ENCODE measurements at places on chromosomes 4 and X.

DNA sequence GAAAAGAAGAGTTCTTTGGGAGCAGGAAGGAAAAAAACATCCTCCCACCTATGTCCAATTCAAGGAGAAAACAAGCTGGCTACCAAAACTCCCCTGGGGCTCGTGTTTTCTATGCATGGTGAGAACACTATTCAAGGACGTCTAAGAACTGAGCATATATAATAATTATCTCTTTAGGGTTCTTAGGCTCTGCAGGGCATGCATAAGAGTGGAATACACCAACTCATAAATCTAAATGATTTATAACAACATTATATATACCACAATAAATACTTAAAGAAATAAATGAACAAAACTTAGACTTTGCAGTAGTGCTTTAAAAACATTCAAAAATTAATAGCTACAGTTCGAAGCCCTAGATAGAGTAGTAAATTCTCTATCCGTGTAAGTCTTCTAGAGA lies 19.5 kb upstream of the TMEM154 start:
- no peaks in the 10 kb centered on the region for H3K27me3 ChIP-seq
- H3K4me3 ChIP-seq, result no peak overlapping the region
- no peak overlapping the region for H3K27ac ChIP-seq

DNA sequence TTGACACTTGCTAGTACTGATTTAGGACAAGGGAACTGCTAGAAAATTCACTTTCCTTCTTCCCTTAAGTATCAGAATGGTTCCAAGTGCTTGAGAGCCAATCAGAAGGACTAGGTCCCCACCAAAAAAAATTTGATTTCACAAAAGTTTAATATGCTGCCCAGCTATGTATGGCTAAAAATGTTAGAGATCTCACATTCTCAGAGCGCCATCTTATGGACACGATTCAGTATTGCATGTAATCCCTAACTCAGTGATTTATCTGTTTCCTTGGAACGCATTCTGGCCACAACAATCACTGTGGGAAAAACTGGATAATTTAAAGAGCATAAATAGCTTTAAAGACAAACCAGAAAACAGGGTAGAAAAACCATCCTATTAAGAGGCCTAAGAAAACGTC lies 255.1 kb upstream of the GPC4 start:
- peaks cover 3% of the 10 kb centered on the region for H3K27me3 ChIP-seq
- H3K4me1 ChIP-seq, result peaks cover 37% of the 10 kb centered on the region
- no peak for DNase-seq
- H3K36me3 ChIP-seq, result peaks cover 4% of the 10 kb centered on the region
- H3K27ac ChIP-seq, result no peak overlapping the region

- H3K27ac ChIP-seq, result no peak overlapping the region
- H3K4me3 ChIP-seq, result no peak overlapping the region
- peaks cover 7% of the 10 kb centered on the region for H3K36me3 ChIP-seq
- H3K4me1 ChIP-seq, result no peaks in the 10 kb centered on the region
- no peaks in the 10 kb centered on the region for H3K27me3 ChIP-seq
Observed at GRCh38 chr4:80017125-80017854, 55.7 kb downstream of the ANTXR2 start.

GRCh38 chr4:138803051-138803450 lies 212.5 kb upstream of the NOCT start:
- peaks cover 45% of the 10 kb centered on the region for H3K4me1 ChIP-seq
- peaks cover 40% of the 10 kb centered on the region for H3K27me3 ChIP-seq
- no peak overlapping the region for H3K4me3 ChIP-seq
- no peaks in the 10 kb centered on the region for H3K36me3 ChIP-seq
- DNase-seq, result no peak
- H3K27ac ChIP-seq, result no peak overlapping the region

GRCh38 chr4:107774681-107775080 lies 50.1 kb upstream of the SGMS2 start:
- H3K27ac ChIP-seq, result no peak overlapping the region
- no peaks in the 10 kb centered on the region for H3K4me1 ChIP-seq
- H3K4me3 ChIP-seq, result no peak overlapping the region
- no peak for DNase-seq
- H3K36me3 ChIP-seq, result no peaks in the 10 kb centered on the region

- no peaks in the 10 kb centered on the region for H3K36me3 ChIP-seq
- H3K4me1 ChIP-seq, result no peaks in the 10 kb centered on the region
- no peak overlapping the region for H3K27ac ChIP-seq
- no peak for DNase-seq
Observed at GRCh38 chr4:74023709-74024108, 14.8 kb downstream of the CXCL3 start.

- H3K4me3 ChIP-seq, result no peak overlapping the region
- H3K27ac ChIP-seq, result no peak overlapping the region
- no peaks in the 10 kb centered on the region for H3K27me3 ChIP-seq
- H3K36me3 ChIP-seq, result no peaks in the 10 kb centered on the region
Observed at GRCh38 chrX:81259714-81260395, 58.0 kb downstream of the SH3BGRL start.

DNA sequence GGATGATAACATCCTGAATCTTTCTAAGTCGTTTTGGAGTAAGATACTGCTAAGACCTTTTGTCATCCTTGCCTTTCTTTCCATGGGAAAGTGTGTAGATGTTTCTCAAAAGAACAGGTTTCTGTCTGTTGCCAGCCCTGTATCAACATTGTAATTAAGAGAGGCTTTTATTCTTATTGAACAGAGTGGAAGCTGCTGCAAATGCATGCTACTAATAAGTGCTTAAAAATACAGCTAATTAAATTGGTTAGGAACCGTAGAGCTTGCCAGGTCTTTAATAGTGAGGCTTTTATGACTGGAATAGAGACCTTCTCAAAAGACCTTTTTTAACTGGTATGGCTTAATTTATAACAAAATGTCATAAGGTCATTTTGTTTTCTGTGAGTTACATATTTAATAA lies 34.4 kb downstream of the INTU start:
- peaks cover 26% of the 10 kb centered on the region for H3K36me3 ChIP-seq
- peaks cover 3% of the 10 kb centered on the region for H3K4me1 ChIP-seq
- no peak overlapping the region for H3K4me3 ChIP-seq
- no peak for DNase-seq
- no peak overlapping the region for H3K27ac ChIP-seq

DNA sequence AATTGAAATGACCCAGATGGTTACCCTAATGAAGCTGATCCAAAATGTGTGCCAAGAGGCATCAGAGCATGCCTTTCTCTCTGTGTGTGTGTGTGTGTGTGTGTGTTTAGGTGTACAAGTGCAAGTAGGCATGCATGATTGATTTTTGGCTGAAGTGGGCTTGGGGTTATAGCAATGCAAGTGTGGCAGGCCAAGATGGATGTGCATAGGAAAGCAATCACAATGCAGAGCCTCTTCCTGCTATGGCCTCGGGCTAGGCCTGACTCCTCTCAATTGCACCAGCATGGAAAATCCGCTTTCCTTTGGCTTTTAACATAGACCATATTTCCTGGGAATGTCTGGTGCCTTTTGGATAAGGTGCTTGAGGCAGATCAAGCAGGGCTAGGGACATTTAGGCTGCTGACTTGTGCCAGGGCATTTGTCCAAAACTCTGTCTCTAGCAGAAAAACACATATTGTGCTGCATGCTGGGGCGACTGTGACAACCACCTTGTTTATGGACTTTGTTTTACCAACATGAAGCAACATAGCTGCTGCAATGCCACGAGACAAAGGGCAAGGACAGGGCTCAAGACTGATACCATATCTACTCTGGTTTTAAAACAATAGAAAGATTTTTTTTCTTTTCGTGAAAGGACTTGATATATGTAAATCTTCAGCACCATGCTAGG lies 395.7 kb downstream of the RAPGEF2 start:
- H3K4me1 ChIP-seq, result peaks cover 15% of the 10 kb centered on the region
- no peak overlapping the region for H3K4me3 ChIP-seq
- H3K27ac ChIP-seq, result no peak overlapping the region
- DNase-seq, result no peak
- peaks cover 8% of the 10 kb centered on the region for H3K27me3 ChIP-seq

GRCh38 chr4:8039853-8040252 lies 100.2 kb upstream of the AFAP1 start:
- DNase-seq, result no peak
- H3K4me1 ChIP-seq, result peaks cover 22% of the 10 kb centered on the region
- H3K36me3 ChIP-seq, result no peaks in the 10 kb centered on the region
- no peak overlapping the region for H3K27ac ChIP-seq
- H3K27me3 ChIP-seq, result peaks cover 7% of the 10 kb centered on the region

GRCh38 chr4:154612472-154613414 lies at the start of gene FGG:
Gene FGG (minus strand): TSS chr4:154612656. CDS start chr4:154612609, 47 bp downstream.
- H3K27ac ChIP-seq, result no peak within 1 kb of the TSS
- no peak within 1 kb of the TSS for H3K4me3 ChIP-seq
- H3K36me3 ChIP-seq, result no peaks in the 10 kb centered on the region
- H3K4me1 ChIP-seq, result no peaks in the 10 kb centered on the region

DNA sequence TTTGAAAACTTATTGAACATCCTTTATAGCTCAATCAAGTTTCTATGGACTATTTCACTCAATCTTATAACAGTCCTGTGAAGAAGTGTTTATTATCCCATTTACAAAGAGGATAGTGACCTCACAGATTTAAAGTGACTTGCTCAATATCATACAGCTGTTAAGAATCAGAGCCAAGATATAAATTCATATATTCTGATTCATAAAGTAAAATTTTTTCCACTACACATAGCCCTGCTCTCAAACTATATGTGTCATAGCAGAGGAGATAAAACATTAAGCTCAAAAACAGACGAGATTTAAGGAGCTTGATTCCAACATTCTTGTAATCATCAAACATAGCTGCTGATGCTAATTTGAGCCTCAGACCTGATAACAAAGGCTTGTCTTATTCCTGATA lies 226.8 kb downstream of the CAMK2D start:
- peaks cover 14% of the 10 kb centered on the region for H3K36me3 ChIP-seq
- H3K4me1 ChIP-seq, result no peaks in the 10 kb centered on the region
- H3K4me3 ChIP-seq, result no peak overlapping the region
- DNase-seq, result no peak
- no peaks in the 10 kb centered on the region for H3K27me3 ChIP-seq
- H3K27ac ChIP-seq, result no peak overlapping the region

DNA sequence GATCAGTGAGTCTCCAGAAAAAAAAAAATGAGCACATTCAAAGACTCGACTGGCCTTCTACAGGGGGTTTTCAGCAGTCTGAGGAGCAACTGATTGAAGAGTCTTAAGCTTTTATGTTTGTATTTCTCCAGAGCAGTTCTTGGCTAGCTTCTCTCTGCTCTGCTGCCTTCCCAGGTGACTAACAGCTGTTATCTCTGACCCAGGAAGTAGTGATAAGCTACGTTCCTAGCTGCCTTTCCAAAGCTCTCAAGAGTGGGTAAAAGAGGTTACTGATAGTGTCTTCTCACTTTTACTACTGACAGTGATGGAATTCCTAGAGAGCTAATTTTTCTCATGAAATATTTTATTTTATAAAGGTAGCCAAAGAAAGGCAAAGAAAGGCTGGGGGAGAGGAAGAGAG lies 66.6 kb downstream of the ENOX2 start:
- H3K27ac ChIP-seq, result no peak overlapping the region
- H3K27me3 ChIP-seq, result no peaks in the 10 kb centered on the region
- DNase-seq, result no peak

DNA sequence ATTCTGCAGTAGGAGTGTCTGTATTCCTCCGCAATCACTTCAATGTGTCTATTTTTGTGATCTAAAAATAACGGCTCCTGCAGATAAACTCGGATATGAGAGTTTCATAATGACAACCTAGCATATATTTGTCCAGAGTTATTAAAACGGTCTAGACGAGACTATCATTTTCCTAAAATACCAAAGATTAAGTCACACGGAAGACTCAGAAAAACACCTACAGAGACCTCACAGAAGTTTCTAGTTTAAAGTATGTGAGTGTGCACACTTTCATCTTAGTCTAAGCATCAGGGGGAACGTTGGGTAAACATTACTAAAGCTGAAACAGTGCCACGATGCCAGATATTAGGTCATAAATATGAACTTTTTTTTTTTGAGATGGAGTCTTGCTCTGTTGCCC lies 156.9 kb downstream of the AFAP1 start:
- no peak for DNase-seq
- H3K27ac ChIP-seq, result no peak overlapping the region
- peaks cover 33% of the 10 kb centered on the region for H3K36me3 ChIP-seq
- no peak overlapping the region for H3K4me3 ChIP-seq
- H3K27me3 ChIP-seq, result no peaks in the 10 kb centered on the region

GRCh38 chr4:4658052-4658451 lies 116.2 kb upstream of the STX18 start:
- peaks cover 7% of the 10 kb centered on the region for H3K36me3 ChIP-seq
- no peak overlapping the region for H3K27ac ChIP-seq
- H3K27me3 ChIP-seq, result no peaks in the 10 kb centered on the region

DNA sequence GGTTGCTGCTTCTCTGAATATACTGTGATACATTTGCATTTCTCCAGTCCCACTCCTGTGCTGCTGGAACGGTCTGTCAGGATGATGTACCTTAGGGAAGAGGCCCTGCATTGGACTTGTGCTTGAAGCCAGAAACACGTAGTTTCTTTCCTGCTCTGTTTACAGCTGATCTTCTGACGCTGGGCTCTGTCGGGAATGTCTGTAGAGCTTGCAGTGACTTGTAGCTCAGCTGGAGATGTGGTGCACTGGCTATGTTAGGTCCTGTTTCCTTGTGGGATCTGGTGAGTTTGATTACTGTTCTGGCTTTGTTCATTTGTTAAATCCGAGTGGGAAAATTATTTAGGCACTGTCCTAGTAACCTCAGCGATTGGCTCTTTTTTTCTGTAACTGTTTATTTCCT lies 137.2 kb upstream of the WDR1 start:
- no peak for DNase-seq
- no peaks in the 10 kb centered on the region for H3K36me3 ChIP-seq
- peaks cover 13% of the 10 kb centered on the region for H3K27me3 ChIP-seq
- H3K27ac ChIP-seq, result no peak overlapping the region
- H3K4me1 ChIP-seq, result no peaks in the 10 kb centered on the region

DNA sequence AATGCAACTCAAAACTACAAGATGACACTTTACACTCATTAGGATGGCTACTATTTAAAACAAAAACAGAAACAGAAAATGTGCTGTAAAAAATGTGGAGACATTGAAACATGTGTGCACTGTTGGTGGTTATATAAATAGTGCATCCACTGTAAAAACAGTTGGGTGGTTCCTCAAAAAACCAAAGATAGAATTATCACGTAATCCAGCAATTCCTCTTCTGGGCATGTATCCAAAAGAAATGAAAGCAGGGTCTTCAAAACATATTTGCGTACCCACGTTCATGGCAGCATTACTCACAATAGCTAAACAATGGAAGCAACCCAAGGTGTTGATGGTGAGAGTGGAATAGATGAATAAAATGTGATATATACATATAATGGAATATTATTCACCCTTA lies 967.2 kb downstream of the TRAM1L1 start:
- no peak for DNase-seq
- H3K36me3 ChIP-seq, result no peaks in the 10 kb centered on the region
- no peak overlapping the region for H3K27ac ChIP-seq
- H3K4me3 ChIP-seq, result no peak overlapping the region
- no peaks in the 10 kb centered on the region for H3K27me3 ChIP-seq

DNA sequence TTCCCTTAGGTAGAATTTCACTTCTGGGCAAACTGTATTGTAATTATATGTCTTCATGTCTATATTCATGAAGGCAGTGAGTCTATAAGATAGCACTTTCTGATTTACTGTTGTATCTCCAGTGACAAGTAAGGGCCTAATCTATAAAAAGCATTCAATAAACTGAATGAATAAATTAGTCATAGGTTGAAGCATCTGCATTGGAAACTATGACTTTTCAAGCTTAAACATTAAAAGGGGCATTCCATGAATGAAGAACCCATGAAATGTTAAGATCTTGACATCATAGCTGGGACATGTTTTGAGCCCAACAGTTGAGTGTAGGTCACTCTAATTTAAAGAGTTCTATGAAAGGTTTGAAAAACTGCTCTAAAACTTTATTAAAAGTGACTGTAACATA lies 159.3 kb upstream of the LCORL start:
- no peak for DNase-seq
- H3K27ac ChIP-seq, result no peak overlapping the region
- no peaks in the 10 kb centered on the region for H3K36me3 ChIP-seq
- peaks cover 3% of the 10 kb centered on the region for H3K27me3 ChIP-seq

GRCh38 chr4:98522062-98522461 lies 136.3 kb downstream of the TSPAN5 start:
- H3K36me3 ChIP-seq, result no peaks in the 10 kb centered on the region
- no peaks in the 10 kb centered on the region for H3K27me3 ChIP-seq
- H3K27ac ChIP-seq, result no peak overlapping the region
- H3K4me3 ChIP-seq, result no peak overlapping the region
- H3K4me1 ChIP-seq, result peaks cover 44% of the 10 kb centered on the region

Data from type B pancreatic cell (in vitro differentiated cells).